ENCODE measurements at places on chromosomes 6 and 20. TPM values are rescaled to one million over a fixed set of nuclear protein-coding genes. Genes with fewer than 3 reads are reported as not detected.

The BPHL gene
- total RNA-seq = 6.6 TPM

The RNF182 gene
- not detected for total RNA-seq

The CENPQ gene
- 2.8 TPM for total RNA-seq

The KHDC1L gene
- total RNA-seq = not detected

The SLPI gene
- 390 TPM for total RNA-seq

The PI3 gene
- not detected for total RNA-seq

The OOEP gene
- not detected for total RNA-seq

The WFDC9 gene
- total RNA-seq = not detected

DNA sequence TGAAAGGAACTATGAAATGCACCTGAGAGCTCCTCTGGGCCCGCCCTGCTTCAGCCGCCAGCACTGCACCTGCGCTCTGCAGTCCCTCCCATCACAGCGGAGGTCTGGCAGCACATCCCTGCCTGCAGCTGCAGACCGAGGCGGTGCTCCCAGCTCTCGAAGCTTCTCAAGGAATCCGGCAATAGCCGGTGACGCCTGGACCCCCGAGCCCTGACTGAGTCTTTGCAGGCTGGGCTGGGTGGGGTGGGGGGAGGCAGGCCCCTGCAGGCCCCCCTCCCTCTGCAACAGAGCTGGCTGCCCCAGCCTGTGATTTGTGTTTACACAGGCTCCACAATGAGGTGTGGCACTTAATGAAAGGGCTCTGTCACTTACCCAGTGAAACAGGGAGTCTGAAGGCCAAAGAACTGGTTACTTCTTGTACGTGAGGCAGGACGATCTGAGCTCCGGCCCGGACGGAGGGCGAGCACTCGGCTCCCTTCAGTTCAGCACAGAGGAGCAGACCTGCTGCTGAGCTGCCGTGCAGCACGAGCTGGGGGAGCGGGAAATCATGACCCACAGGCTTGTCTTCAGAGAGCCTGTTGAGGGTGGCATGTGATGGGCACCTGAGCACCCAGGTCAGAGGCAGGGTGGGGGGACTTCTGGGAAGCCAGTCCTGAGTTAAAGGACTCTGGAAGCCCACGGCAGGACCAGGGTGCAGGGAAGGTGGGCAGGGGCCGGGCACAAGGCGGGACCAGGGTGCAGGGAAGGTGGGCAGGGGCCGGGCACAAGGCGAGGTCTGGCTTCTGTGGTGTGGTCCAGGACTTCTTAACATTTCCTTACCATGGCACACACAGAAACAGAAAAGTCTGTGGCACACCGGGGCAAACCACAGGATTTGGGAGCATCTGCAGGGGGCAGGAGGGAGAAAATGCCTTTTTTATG is 192.3 kb upstream of the THBS2 start:
- DNase-seq = no peak

DNA sequence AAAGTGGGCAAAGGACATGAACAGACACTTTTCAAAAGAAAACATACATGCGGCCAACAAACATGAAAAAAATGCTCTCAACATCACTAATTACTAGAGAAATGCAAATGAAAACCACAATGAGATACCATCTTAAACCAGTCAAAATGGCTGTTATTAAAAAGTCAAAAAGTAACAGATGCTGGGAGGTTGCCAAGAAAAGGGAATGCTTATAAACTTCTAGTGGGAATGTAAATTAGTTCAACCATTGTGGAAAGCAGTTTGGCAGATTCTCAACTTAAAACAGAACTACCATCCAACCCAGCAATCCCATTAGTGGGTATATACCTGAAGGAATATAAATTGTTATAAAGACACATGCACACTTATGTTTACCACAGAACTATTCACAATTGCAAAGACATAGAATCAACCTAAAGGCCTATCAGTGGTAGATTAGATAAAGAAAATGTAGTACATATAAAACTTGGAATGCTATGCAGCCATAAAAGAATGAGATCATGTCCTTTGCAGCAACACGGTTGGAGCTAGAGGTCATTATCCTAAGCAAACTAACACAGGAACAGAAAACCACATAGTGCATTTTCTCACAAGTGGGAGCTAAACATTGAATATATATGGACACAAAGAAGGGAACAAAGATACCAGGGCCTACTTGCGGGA is 16.3 kb downstream of the CENPQ start:
- DNase-seq = no peak

GRCh38 chr6:118650582-118651281 is 659 bp downstream of the CEP85L start:
- peak; percentile 32 for DNase-seq

GRCh38 chr6:129141499-129141898 is 258.6 kb downstream of the LAMA2 start:
- no peak for DNase-seq

GRCh38 chr6:45965007-45965406 is 50.7 kb downstream of the CLIC5 start:
- DNase-seq = no peak

- no peak for DNase-seq
Observed at GRCh38 chr6:146819596-146820320, 221.0 kb downstream of the ADGB start.

DNA sequence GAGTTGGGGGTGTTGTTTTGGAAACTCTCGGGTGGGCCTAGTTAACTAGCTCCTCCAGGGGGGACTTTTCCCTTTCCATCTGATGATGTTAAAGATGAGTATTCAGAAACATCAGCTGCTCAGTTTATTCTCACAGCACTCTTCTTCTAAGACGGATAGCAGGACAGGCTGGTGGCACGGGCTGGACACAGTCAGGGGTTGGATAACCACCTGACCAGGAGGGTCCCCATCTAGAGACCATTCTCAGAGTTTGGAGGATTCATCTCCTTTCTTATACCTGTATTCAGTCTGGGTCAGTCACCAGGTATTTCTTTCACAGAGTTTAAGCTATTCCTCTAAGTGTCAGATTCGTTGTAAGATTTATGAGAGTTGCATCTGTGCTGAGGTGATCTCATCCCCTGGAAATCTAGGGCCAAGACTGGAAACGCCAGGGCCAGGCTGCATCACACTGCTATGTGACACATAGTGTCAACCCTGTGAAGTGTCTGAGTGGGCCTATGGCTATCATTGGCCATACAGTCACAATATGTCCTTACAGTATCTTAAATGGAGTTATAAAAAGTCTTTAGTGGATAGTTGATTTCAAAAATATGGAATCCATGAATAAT is 111.7 kb downstream of the FAM50B start:
- DNase-seq = no peak

GRCh38 chr6:155454471-155454870 is 1.2 kb downstream of the NOX3 start:
- no peak for DNase-seq

DNA sequence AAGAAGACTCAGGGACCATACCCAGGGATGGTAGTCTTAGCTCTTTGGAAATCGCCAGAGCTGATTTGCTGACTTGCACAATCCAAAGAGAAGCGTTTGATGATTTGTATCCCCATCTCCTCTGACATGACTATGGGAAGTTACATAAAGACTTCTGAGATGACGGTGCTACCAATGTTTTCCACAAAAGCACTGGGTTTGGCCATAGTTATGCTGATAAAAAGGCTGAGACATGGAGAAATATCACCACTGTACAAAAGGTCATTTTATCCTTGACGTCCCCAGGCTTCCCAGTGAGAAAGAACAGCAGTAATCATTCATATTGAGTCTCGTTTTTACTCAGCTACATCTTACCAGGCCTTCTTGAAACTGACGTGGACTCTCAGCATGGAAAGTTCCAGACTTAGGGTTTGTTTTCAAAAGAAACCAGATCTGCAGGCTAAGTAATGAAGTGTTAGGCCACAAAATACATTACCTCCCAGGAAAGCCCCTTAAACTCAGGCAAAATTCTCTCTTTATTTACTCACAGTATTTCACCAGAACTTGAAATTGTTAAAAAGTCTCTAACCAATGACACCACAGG is 370.3 kb upstream of the JARID2 start:
- DNase-seq = no peak

- DNase-seq = no peak
Observed at GRCh38 chr6:143058987-143059386, 1.7 kb upstream of the AIG1 start.
